ENCODE measurements at places on chromosomes 6 and 20.
A peak's percentile ranks its signal among the peaks of the same experiment; 100 is the strongest.

- no peak for DNase-seq
These were observed 10.6 kb upstream of the ELOVL2 start for GRCh38 chr6:11054722-11055121.

DNA sequence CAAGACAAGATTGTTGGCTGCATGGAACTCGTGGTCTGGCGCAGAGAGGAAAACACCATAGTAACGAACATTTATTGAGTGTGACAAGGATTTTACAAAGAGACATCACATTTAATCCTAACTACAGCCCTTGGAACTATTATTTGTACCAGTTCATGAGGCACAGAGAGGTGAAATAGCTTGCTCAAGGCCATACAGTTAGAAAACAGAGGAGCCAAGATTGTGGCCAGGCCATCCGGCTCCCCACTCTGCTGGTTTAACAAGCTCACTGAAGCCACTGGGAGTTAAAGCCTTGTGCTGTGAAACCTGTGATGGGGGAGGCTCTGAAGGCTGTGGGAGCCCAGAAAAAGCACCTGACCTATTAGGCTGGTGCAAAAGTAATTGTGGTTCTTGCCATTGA lies 74.9 kb upstream of the ZNFX1 start:
- DNase-seq = no peak

DNA sequence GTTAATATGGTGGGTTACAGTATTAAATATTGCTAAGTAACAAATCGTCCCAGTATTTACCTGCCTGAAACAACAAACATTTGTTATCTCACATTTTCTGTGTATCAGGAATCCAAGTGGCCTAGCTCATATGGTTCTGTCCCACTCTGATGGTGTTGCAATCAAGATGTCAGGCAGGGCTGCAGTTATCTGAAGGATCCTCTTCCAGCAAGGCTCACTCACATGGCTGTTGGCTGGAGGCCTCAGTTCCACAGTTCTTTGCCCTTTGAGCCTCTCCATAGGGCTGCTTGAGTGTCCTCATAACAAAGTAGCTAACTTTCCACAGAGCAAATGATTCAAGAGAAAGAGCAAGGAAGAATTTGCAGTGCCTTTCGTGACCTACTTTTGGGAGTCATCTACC lies 17.7 kb downstream of the RAB22A start:
- DNase-seq = no peak

DNA sequence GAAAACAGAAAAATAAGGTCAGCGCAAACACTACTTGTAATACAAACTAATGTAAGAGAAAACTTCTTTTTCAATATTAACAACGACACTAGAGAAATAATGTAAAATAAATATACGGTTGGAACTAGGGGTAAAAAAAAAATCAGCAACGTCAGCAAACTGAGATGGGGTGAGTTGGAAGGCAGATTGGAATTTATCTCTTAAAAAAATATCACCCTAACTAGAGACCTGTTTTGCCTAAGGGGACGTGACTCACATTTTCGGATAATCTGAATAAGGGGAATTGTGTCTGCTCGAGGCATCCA lies 705 bp upstream of the UTRN start:
- no peak for DNase-seq

DNA sequence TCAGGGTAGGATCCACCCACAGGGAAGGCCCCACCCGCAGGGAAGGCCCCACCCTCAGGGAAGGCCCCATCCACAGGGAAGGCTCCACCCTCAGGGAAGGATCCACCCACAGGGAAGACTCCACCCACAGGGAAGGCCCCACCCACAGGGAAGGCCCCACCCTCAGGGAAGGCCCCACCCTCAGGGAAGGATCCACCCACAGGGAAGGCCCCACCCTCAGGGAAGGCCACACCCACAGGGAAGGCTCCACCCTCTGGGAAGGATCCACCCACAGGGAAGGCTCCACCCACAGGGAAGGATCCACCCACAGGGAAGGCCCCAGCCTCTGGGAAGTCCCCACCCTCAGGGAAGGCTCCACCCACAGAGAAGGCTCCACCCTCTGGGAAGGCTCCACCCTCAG lies 40.5 kb downstream of the KCNQ2 start:
- no peak for DNase-seq

DNA sequence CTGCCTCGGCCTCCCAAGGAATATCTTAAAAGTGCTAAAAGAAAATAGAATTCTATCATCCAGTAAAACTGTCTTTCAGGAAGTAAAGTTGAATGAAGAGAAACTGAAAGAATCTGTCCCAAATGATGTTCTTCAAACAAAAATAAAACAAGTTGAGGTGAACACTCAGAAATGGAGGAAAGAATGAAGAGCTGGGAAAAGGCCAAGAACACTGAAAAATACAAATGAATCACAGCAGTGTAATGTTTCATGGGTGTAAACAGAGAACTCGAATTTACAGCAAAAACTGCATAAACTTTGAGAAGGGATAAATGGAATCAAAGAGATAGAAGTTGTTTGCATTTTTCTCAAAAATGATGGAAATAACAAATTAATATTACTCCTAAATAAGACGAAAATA lies 317.3 kb downstream of the TAF4 start:
- no peak for DNase-seq

DNA sequence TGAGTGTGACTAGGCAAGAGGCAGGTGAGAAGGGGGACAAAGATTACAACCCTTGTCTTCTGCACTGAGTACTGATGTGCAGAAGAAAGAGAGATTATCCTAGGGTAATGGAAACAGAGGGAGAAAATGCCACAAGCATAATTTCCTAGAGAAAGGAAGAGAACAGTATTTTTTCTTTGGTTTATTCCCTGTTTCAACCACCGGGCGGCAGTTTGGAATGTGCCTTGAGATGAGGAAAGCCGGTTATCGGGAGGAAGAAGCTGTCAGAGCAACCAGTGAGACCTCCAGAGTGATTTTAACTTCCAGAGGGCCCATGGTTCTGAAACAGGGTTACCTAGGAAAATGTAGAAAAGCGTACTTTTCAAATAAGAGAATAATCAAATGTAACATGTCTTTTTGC lies 121.4 kb downstream of the REV3L start:
- peak; percentile 21 for DNase-seq

- no peak for DNase-seq
These were observed 17.6 kb upstream of the FUCA2 start for GRCh38 chr6:143529095-143529494.

- DNase-seq = no peak
These were observed 135.0 kb upstream of the MAN1A1 start for GRCh38 chr6:119484598-119484997.

DNA sequence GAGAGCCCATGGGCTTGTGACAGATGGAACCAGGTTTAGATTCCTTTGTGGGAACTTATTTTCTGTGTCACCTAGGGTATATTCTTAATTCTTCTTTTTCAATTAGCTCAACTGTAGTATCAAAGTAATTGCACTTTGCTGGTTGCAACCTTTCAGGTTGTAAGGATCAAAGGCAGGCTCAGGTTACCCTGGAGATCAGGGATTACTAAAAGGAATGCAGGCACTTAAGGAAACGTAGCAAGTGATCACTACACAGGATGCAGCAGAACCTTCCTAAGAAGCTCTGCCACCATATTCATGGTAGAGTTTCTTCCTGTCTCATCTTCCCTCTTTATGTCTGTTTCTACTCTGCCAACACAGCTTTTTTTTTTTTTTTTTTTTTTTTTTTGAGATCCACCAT lies 133.2 kb upstream of the JAG1 start:
- no peak for DNase-seq

- DNase-seq = no peak
These were observed 6.5 kb upstream of the DST start for GRCh38 chr6:56649053-56649769.

DNA sequence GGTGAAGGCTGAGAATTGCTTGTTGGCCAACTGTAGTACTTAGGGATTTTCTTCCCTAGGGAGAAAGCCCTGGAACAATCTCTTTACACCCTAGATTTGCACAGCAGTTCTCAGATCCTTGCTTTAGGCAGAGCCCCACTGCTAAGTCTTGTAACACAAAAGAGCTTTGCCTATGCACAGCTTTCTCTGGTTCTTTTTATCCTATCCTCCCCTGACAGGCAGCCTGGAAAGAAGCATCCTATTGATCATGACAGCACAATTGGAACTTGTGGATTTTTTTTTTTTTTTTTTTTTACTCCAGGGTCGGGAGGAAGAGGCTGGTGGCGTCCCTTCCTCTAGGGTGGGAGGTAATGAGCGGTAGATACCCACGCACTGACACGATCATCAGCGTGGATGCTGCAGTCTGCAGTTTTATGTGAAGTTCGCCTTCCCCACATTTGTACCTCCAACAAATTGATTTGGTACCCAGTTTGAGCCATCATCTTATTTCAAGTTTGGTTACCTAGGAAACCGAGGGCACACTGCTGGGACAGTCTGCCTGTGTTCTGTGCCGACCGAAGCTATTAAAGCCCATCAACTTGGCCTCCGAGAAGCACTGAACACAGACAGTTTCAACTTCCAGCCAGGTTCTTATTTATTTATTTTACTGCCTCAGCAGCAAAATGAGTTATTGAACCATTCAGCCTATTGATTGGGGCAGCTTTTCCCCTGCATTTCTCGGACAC lies 110.1 kb downstream of the NRN1 start:
- no peak for DNase-seq

DNA sequence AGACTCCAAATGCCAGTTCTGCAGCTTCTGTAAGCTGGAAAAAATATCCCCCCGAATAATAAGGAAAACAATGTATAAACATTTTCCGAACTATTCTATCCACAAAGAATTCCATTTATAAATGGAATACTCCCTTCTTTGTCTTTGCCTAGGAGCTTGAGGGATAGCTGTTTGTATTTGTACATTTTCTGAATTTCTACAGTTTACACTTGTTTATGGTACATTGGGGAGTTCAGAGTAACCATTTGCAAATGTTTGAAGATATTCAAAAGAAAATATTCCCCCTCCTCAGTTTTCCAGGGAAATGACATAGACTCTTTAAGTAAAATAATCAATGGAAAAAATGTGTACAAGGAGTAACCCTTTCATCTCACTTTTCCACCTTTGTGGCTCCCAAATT lies 149.6 kb downstream of the SOBP start:
- no peak for DNase-seq

DNA sequence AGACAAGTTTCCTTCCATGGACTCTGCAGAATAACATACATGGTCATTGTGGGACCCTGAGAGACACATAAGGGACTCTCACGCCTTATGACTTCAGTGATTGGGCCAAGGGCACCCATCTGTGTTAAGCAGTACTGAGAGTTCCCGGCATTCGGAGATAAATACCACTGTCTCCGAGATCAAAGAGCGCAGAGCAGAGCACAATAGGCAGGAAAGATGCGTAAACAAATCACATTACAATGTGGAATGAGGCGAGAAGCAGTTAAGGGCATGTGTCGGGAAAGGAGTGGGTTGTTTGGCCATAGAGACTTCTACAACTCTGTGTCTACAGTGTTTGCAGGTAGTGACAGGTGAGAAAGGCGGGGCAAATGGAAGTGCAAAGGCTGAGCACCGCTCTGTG lies 57.6 kb downstream of the NRSN1 start:
- no peak for DNase-seq

- DNase-seq = no peak
These were observed 9.3 kb upstream of the PRR18 start for GRCh38 chr6:166317261-166318212.

GRCh38 chr6:14751645-14752175 lies 494.2 kb upstream of the JARID2 start:
- no peak for DNase-seq

GRCh38 chr6:35718911-35719381 lies 17.9 kb upstream of the ARMC12 start:
- no peak for DNase-seq

- no peak for DNase-seq
These were observed 6.7 kb upstream of the FAM110A start for GRCh38 chr20:826695-827323.

DNA sequence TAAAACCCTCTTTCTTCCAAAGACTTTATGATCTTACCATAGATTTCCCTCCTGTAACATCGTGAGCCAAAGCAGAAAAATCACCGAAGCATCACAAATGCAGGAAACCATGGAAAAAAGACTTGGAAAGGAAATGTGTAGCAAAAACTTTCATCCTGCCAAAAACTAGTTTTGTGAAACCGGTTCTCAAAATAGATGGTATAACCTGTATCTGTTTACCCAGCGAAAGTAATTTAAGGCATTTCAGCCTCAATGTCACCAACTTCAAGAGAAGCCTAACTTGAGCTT lies 213.9 kb downstream of the ZNF217 start:
- no peak for DNase-seq

GRCh38 chr20:39676241-39676640 lies 714.1 kb downstream of the DHX35 start:
- DNase-seq = no peak

DNA sequence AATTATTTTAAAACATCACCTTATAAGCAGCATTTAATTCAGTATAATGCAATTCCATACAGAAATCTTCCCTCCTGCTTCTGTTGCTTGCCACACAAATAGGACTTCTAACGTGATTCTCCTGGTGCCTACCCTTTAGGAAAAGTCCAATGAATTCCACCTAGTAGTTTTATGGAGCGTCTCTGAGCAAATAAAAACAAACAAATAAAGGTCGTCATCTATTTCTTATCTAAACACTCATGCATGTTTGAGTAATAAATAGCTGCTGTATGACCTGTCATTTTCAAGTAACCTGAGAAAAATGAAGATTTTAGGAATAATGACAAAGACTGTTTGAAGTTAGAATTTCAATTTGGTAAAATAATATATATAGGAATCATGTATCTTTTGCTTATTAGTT lies 102.7 kb downstream of the BMP5 start:
- no peak for DNase-seq

GRCh38 chr20:707451-708110 lies 32.0 kb upstream of the SCRT2 start:
- DNase-seq = no peak

- no peak for DNase-seq
These were observed 99.0 kb downstream of the FIG4 start for GRCh38 chr6:109790131-109790530.

- no peak for DNase-seq
These were observed 183.2 kb downstream of the SIM1 start for GRCh38 chr6:100281471-100281901.

GRCh38 chr20:46065006-46065405 lies 24.8 kb downstream of the NCOA5 start:
- no peak for DNase-seq

GRCh38 chr20:10657453-10657852 lies 16.3 kb downstream of the JAG1 start:
- DNase-seq = no peak

GRCh38 chr6:129981598-129981997 lies 36.8 kb upstream of the L3MBTL3 start:
- DNase-seq = no peak

Data from right lobe of liver (tissue), 6 donors.